Activated T-helper 17 cell treated with anti-CD3 and anti-CD28 coated beads, Interleukin-2, amount 50 U/mL, for 72 hours (primary cell): ENCODE measurements at places on chromosomes 5 and 9. TPM values are rescaled to one million over a fixed set of nuclear protein-coding genes. Genes with fewer than 3 reads are reported as not detected.
A peak's percentile ranks its signal among the peaks of the same experiment; 100 is the strongest.

Gene EQTN
- not detected for total RNA-seq

Gene POU5F2
- total RNA-seq, result 1.5 TPM

DNA sequence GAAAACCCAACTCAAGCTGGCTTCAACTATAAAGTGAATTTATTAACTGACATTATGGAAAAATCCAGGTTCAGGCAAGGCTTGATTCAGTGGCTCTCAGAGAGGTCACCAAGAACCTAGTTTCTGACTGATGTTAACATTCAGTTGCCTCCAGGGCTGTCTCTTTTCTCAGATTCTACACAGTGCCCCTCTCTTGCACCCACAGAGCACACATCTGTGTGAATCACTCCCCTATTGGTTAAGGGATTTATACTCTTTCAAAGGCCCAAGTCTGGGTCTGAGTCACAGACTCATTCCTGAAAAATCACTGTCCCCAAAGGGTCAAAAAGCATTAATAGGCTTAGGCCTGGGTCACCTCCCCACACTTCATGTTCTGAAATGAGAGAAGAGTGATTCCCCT, 6.2 kb upstream of the HAVCR2 start:
- ATAC-seq, result peak; percentile 76

DNA sequence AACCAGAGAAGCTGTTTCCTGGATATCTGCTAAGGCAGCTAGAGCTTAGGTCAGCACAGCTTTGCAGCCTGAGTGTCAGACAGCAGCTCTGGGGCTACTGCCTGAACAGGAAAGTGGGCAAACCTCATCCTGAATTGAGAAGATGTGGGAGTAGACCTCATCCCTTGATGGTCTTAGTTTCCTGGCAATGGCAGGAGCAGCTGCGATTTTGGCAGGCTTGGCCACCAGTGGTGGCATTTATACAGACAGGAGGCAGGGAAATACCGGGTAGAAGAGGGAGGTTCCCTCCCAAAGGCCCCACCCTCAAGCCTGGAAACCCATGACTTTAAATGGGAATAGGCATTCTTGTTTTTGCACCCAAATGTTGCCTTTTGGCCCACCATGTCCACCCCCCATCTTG, 69.7 kb downstream of the LIX1 start:
- no peak for ATAC-seq

DNA sequence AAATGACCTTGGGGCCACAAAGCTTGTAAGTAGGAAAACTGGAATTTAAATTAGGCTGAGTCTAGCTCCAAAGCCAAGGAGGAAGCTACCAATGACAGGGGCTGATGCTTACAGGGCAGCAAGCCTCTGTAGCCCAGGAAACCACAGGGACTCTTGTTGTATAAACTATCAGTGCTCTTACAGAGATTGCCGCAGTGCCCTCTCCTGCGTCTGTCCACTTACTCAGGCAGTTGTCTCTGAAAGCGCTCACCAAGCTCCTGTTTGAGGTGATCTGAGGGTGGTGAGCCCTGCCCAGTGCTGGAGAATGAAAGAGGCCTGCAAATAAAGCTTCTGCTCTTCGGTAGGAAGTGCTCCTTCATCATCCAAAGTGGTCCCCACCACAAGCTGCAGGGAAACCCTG, 498.8 kb downstream of the ARHGEF28 start:
- no peak for ATAC-seq

GRCh38 chr9:137634016-137634415, 15.2 kb downstream of the EHMT1 start:
- ATAC-seq, result no peak

DNA sequence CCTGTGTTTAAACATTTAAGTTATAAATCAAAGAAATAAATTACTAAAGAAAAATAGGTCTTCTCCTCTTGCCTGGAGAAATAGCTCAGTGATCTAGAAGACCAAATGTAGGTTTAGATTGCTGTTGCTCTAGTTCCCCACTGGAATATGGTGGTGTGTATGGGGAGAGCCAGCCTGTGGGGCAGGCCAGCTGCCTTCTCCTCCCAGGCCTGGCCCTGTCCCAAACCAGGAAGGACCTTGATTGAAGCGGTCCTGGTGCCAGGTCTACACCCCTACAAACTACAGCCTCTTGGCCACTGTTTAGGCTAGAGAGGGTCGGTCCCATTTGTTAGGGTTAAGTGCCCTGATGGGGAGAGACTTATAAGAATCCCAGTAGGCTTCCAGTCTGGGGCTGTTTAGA, 35.4 kb downstream of the MAN2A1 start:
- no peak for ATAC-seq

DNA sequence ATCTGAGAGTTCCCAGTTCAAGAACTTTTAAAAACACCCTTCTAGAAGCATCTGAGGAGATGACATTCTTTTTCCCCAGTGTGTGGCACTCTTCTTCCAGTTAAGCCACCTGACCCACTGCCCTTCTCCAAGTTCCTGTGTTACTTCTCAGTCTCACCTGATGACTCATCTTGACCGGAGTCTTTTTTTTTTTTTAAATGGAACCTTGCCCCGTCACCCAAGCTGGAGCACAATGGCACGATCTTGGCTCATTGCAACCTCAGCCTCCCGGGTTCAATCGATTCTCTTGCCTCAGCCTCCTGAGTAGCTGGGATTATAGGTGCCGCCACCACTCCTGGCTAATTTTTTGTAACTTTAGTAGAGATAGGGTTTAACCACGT, 224.1 kb upstream of the DAB2 start:
- ATAC-seq, result peak; percentile 76

DNA sequence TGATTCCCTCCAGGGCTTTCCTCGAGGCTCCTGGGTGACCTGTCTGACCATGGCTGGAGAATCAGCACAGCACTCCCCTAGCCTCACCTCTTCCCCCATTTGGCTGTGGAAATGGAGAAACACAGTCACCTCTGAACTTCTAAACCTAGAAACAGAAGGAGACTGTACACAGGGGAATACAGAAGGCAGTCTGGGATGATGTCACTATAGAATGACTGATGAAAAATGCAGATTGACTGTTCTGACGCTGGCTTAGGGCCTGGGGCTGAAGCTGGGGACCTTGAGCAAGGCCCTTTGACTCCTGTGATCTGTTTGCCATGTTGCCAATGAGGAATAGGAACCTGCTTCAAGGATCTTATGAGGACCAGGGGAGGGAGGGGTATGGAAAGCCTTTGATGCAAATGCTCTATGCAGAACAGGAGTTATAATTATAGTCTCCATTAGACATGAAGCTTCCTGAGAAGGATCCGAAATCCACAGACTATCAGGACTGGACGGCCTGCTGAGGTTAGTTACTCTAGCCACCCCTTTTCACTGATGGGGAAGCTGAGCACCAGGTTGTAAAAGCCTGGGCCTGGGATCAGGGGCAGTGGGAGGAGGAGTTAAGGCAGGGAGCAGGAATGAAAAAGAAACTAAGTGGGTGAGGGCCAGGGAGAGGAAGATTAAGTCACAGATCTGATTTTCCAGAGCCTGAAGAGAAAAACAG, 24.4 kb upstream of the ANXA6 start:
- ATAC-seq, result no peak

- ATAC-seq, result no peak
These were observed 231.8 kb upstream of the CCNG1 start for GRCh38 chr5:163205645-163206044.

GRCh38 chr5:158309088-158309807, 450.3 kb upstream of the CLINT1 start:
- no peak for ATAC-seq

- ATAC-seq, result no peak
These were observed 3.8 kb upstream of the PRKAA1 start for GRCh38 chr5:40801771-40802562.

Gene ORM1
- total RNA-seq, result not detected

Gene C9orf152
- not detected for total RNA-seq

Gene PKD2L2
- not detected for total RNA-seq

Gene PTRH1
- 13.5 TPM for total RNA-seq

GRCh38 chr9:127567730-127568617, 44.1 kb upstream of the STXBP1 start:
- no peak for ATAC-seq

GRCh38 chr5:936149-937144, 43.8 kb downstream of the TRIP13 start:
- no peak for ATAC-seq

- no peak for ATAC-seq
These were observed 136.0 kb upstream of the EFNA5 start for GRCh38 chr5:107806705-107807104.

DNA sequence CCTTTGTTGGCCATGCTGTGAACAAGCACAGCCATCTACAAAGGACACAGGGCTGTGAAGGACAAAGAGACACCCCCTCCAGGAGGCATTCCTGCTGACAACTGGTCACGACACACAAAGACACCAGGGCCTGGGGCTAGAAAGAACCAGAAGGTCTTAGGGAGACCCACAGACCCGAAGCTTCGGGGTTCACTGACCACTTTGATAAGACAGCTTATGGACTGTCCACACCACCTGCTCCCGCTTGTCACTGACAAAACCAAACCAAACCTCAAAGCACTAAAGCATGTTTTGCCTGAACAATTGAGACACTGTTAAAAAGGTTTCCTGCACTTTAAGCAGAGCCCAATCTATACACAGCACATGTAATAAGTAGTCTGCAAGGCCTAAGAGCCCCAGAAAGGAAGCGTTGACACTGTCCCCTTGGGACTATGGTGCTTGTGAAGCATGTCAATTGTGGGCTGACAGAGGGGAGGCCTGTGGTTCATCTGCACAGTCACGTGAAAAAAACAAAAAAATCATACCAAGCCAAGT, 185.0 kb downstream of the GAPVD1 start:
- ATAC-seq, result no peak

Gene SURF2
- total RNA-seq, result 17.3 TPM

Gene WDR31
- 2.2 TPM for total RNA-seq

DNA sequence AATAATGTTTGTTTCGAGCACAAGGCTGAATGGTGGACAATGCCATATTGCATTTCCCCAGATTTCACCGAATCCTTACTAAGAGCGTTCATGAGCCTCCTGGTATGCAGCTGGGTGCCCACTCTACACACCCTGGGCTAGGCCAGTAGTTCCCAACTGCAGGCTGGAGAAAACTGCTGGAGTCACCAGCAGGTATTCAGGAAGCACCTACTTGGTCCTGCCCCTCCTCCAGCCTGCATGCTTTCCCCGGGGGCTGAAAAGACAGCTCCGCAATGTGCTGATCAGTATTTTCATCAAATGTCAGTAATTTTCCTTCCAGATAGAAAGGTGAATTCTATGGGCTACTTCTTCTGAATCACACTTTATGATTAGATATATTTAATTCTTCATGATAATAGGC, 34.4 kb downstream of the SRD5A1 start:
- no peak for ATAC-seq

DNA sequence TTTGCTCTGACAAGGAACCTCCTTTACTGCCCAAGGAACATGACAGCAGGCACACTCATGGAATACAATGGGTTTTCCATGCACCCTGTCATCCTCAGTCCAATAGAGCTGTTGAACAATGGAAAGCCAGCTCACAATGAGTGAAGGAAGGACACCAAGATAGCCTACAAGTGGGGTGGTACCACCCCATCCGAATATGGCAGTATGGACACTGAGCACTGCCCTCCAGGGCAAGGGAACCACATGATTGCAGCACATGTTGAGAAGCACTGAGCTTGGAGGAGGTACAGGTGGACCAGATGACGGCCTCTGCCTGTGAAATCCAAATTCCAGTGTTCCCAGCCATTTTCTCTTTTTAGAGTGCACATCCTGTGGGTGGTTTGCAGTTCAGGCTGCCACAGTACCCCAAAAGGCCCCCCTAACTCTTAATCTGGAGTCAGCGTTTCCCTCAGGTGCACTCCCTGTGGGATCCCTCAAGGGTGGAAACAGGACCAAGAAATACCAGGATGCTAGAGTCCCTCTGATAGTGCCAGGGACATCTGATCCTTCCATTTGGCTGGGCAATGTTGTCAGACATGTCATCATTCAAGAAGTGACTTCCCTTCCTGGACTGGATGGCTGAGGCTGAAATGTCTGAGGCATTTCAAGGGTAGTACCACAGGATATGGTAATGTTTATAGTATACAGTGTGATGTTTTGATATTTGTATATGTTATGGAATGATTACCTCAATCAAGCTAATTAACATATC, 48.9 kb downstream of the SMC2 start:
- ATAC-seq, result no peak

DNA sequence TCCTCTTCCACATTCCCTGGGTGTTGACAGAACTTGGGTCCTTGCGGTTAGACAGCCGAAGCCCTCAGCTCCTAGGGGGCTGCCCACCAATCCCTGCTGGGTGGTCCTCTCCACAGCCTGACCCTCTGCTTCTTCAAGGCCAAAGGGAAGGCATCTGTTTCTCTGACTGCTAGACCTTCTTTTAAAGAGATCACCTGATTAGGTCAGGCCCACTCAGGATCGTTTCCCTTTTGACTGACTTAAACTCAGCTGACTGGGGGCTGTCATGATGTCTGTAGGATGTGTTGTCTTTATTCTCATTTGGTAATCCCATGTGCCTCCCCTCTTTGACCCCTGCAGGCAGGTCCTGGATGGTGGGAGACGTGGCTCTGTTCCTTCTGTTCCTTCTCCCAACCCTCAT, 207.5 kb downstream of the PAX5 start:
- ATAC-seq, result no peak

Gene ALDH1A1
- not detected for total RNA-seq

Gene GNA14
- not detected for total RNA-seq

GRCh38 chr5:43592363-43592762, 10.6 kb upstream of the NNT start:
- no peak for ATAC-seq

- no peak for ATAC-seq
These were observed 608.6 kb downstream of the SLCO4C1 start for GRCh38 chr5:101687349-101687985.

Gene KIF24
- 7.1 TPM for total RNA-seq

Gene PLPPR1
- not detected for total RNA-seq

DNA sequence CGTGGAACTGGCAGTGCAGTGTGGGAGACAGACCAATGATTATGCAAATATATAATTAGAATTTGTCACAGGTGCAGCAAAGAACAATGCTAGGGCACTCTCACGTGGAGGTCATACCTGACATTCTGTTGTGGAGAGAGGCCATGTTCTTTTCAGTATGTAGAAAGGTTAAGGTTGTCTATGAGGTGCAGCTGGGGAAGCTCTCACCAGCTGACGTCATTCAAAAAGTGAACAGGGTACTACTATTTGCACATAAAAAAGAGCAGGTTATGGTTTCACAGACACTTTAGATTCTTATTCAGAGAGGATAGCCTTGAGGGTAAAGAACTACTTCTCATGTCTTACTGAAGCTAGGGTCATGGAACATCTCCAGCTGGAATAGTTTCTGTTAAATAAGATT, 19.1 kb downstream of the SH3GL2 start:
- no peak for ATAC-seq

DNA sequence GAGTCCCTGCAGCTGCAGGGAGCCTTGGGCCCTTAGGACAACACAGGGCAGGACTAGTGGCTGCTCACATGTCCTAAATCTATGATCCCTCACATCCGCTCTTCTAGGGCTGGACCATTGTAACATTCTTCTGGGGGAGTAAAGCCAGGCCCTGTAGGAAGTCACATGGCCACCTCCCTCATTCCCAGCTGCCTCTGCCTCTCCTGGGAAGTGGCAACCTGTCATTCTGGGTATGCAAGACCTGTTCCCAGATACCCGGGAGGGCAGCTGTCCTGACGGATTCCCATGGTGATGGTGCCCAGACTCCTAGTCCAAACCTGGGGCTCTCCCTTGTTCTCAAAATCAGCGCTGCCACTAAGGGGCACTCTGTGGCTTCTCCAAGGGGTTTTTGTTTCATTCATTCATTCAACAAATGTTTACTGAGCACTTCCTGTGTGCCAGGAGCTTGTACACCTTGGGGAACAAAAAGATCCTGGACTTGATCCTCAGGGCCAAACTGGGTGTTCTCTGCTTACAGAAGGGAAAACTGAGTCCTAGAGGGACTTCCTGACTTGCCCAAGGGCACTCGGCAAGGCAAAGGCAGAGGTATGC, 85.6 kb downstream of the PSD2 start:
- ATAC-seq, result no peak
